GM12878 (cell line): ENCODE measurements at places on chromosomes 4 and X.

GRCh38 chr4:83019794-83020494 is 9.3 kb upstream of the LIN54 start:
- DNase-seq: no peak

- DNase-seq: no peak
Measured at GRCh38 chrX:107738272-107738671, 37.3 kb downstream of the TSC22D3 start.

- DNase-seq: no peak
Measured at GRCh38 chrX:101488796-101489195, 3.5 kb downstream of the ARMCX4 start.

- no peak for DNase-seq
Measured at GRCh38 chr4:26330946-26331345, 10.1 kb downstream of the RBPJ start.

DNA sequence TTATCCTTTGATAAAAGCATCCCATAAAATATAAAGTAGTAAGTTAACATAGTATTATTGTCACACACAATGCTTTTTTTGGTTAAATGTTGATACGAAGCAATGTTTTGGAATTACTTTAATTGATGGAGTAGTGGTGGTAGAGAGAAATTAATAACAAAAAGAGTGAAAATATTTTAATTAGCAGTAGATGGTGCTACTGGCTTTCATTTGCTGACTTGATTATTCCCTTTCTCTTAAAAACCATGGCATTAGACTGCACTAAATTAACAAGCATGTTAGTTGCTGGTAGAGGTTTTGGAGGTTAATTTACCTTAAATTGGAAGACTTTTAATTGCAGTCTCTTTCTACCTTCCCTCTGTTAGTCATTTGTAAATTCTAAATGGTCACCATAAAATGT is 8.9 kb upstream of the DCK start:
- no peak for DNase-seq

DNA sequence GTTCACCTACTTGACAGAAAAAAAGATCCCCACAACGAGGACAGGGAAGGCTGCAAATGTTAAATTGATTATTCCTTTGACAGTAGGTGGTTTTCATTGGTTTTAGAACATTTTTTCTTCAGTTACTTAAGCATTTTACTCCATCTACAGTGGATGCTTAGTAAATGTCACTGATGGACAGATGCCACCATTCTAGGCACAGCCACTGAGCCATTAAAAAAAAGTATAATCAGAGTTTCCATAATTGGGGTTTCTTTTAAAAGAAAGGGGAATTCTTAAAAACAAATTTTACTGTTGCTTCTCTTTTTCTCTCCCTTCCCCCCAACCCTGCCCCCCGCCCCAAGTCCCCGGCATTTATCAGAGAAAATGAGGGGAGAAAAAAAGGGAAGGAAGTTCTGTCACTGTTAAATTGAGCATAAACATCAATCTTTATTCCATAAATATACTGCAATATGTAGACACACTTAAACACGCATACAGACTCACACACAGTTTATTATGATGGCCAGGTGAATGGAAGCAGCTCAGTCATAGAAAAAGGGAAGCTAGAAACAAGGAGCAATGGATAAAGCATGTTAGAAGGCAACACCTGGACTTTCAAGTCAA is 79.7 kb upstream of the PRPS2 start:
- DNase-seq: no peak

DNA sequence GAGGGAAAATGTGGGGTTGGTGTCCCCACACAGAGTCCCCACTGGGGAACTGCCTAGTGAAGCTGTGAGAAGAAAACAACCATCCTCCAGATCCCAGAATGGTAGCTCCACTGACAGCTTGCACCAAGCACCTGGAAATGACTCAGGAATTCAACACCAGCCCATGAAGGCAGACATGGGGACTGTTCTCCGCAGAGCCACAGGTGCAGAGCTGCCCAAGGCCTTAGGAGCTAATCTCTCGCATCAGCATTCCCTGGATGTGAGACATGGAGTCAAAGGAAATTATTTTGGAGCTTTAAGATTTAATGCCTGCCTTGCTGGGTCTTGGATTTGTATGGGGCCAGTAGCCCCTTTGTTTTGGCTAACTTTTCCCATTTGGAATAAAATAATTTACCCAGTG is 367.9 kb downstream of the FAM133A start:
- DNase-seq: no peak

DNA sequence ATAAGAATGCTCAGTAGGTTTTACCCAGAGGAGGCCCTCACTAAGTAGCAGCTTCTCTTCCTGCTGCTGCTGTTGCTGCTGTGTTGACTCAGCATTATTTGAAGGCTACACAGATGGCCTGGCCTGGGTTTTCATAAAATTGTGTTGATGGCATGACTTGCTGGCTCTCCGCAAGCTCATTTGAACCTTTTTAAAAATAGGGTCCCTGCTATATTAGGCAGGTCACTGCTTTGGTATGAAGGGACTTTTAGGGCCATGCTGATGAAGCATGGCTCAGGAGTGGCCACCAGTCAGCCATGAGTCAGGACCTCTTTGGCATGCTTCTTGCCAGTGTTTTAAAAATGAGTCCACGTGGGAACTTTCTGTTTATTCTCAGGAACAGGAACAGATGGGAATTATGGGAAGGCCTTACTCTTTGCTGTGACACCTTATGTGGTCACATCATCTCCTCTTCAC is 128.7 kb downstream of the MID1IP1 start:
- DNase-seq: no peak

- DNase-seq: no peak
Measured at GRCh38 chr4:4922441-4922840, 63.0 kb downstream of the MSX1 start.
